Neuronal stem cell (in vitro differentiated cells): ENCODE measurements at places on chromosomes 5 and 9.
A peak's percentile ranks its signal among the peaks of the same experiment; 100 is the strongest.

DNA sequence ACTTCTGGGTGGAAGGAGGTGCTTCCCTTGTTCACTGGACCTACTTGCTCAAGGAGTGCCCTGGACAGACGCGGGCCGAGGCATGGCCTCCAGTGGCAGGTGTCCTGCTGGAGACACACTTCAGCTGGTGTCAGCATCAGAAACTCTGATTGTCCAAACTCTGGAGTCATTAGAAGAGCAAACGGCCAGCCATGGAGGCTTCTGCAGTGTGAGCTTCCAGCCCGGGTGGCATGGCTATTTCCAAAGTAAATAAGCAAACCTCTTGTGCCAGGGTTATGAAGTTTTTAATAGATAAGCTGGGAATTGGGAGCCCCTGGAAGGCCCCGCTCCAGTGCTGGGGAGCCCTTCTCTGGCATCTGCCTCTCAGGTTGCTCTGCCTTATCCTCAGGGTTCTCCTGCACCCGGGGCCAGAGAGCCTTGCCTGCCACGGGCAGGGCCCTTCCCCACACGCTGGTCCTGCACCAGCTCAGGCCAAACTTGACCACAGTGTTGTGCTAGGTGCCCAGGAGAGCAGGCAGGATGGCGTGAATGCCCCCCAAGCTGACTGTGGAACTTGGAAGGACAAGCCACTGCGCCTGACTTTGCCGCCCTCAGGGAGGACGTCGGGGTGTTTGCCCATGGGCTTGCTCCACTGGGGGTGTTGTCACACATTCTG lies 285.6 kb downstream of the GADD45G start:
- DNase-seq = no peak
- H3K27me3 ChIP-seq = no peaks in the 10 kb centered on the region
- no peaks in the 10 kb centered on the region for H3K4me1 ChIP-seq

DNA sequence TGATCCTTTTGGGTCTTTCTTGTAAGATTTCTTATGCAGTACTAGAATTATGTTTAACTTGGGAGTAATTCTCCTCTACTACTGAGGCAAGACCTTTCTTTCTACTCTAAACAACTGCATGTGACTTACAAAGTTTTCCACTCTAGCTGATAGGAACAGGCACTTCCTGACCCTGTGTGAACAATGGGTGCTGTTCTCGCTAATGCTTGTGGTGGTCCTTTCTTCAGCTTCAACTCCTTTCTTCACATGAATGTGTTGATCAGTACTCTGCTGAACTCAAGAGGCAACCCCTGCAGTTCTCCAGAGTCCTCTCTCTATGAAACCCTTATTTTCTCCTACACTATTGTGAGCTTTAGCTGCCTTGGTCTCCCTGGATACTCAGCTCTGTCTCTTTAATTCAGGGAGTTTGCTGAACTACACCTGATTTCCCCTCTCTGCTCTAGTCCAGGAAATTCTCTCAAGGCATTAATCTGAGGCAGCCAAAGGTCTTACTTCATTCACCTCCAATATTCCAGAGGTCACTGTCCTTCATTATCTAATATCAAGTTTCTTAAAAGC lies 484.6 kb upstream of the PIK3R1 start:
- no peak overlapping the region for H3K4me3 ChIP-seq
- H3K27ac ChIP-seq = peak overlapping the region; percentile 11
- H3K36me3 ChIP-seq = no peaks in the 10 kb centered on the region
- DNase-seq = no peak
- H3K27me3 ChIP-seq = no peaks in the 10 kb centered on the region
- H3K4me1 ChIP-seq = peaks cover 6% of the 10 kb centered on the region

- no peak for DNase-seq
- no peak overlapping the region for H3K27ac ChIP-seq
- no peak overlapping the region for H3K4me3 ChIP-seq
- no peaks in the 10 kb centered on the region for H3K36me3 ChIP-seq
Measured at GRCh38 chr5:10366310-10367272, 13.1 kb downstream of the MARCHF6 start.

DNA sequence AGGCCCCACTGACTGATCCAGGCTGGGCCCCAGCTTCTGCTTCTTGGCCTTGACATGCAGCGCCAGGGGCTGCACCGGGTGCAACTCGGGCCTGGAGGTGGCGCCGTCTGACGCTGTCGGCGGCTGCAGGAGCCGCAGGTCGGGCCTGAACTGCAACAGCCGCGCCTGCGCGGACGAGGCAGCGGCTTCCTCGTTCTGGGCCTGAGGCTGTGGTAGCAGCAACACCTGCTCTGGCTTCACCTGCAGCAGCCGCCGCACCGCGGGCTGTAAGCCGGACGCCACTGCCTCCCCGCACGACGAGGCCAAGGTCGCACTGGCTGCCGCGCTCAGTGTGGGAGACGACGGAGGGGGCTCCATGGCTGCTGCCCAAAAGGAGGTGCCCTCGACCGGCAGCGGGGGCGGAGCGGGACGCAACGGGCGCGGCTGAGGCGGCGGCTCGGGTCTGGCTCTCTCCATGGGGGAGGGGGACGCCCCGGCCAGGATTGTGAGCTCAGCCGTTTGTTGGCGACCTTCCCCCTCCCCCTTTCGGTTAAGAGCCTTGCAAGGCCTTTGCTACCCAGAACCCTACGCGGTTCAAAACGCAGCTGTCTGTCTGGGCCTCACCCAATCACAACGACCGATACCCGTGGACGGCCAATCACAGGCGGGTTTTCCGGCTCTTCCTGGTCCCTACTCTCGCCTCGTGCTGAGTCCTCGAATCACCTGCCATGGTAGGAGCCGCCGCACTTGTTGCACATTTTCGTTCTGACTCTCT lies 438 bp downstream of the SOX30 start:
- DNase-seq = peak; percentile 17
- H3K4me1 ChIP-seq = peaks cover 1% of the 10 kb centered on the region
- no peak overlapping the region for H3K4me3 ChIP-seq

DNA sequence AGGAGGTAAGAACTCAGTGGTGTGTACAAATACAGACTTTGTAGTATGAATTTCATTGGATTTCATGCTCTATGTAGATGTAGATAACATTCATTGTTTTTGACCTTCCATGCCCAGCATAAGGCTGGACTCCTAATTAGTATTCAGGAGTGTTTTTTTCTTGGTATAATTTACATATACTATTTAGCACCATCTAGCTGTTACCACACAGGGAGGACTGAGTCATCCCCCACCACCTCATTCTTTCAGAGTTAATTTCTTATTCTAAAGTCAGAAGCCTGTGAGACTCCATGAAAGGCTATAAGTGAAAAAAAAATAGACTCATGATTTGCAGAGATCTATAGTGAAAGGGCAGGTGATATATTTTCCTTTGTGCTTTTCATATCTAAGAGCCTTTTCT lies 555.0 kb downstream of the PRR16 start:
- no peak overlapping the region for H3K27ac ChIP-seq
- H3K4me3 ChIP-seq = no peak overlapping the region
- no peaks in the 10 kb centered on the region for H3K36me3 ChIP-seq
- DNase-seq = no peak

DNA sequence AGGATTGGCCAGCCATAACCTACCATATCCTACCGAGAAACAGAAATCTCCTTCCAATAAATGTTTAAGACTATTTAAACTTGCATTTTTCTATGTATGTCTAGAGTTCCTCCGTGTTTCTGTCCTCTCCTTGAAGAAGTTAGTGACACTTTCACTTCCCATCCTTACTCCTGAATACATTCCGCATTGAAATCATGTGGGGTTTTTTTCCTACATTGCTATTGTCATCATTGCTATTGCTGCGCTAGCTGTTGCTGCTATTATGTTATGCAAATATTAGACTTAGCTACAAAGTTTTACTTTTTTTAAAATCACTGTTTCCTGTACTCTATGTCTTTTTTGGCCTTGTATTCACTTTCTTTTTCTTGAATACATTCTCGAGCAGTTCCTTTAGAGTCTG lies 83.3 kb upstream of the NEK6 start:
- H3K27me3 ChIP-seq = no peaks in the 10 kb centered on the region
- no peak overlapping the region for H3K4me3 ChIP-seq
- no peak overlapping the region for H3K27ac ChIP-seq
- no peak for DNase-seq
- no peaks in the 10 kb centered on the region for H3K36me3 ChIP-seq

- H3K4me1 ChIP-seq = no peaks in the 10 kb centered on the region
- no peak overlapping the region for H3K4me3 ChIP-seq
- no peaks in the 10 kb centered on the region for H3K27me3 ChIP-seq
- H3K36me3 ChIP-seq = no peaks in the 10 kb centered on the region
- no peak for DNase-seq
Measured at GRCh38 chr5:42887097-42887496, 75.4 kb upstream of the SELENOP start.

DNA sequence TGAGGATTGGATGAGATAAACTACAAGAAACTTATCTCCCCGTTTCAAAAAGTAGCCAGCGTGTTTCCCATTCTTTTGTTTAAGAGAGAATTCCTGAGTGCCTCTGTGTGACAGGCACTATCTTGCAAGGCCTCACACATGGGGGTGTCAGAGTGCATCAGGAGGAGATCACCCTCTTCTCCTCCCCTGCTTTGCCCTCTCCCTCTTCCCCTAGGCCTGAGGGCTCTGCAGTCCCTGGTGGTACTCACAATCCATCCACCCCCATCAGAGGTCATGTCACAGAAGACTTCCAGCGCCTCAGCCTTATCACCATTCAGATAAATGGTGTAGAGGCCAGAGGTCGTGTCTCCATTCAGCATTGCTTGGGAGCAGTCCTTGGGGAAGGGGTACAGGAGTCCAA lies 88.0 kb downstream of the TNC start:
- no peaks in the 10 kb centered on the region for H3K36me3 ChIP-seq
- DNase-seq = no peak
- H3K27me3 ChIP-seq = no peaks in the 10 kb centered on the region
- peaks cover 6% of the 10 kb centered on the region for H3K4me1 ChIP-seq

- no peaks in the 10 kb centered on the region for H3K36me3 ChIP-seq
- DNase-seq = no peak
- H3K4me3 ChIP-seq = no peak overlapping the region
- no peak overlapping the region for H3K27ac ChIP-seq
Measured at GRCh38 chr9:129999141-129999510, 43.9 kb downstream of the FNBP1 start.

- DNase-seq = no peak
- no peaks in the 10 kb centered on the region for H3K36me3 ChIP-seq
- no peak overlapping the region for H3K27ac ChIP-seq
- no peaks in the 10 kb centered on the region for H3K27me3 ChIP-seq
Measured at GRCh38 chr5:136034492-136034891, 5.7 kb downstream of the TGFBI start.
